NCI-H1105 (cell line): ENCODE measurements at places on chromosomes 3 and 15.

DNA sequence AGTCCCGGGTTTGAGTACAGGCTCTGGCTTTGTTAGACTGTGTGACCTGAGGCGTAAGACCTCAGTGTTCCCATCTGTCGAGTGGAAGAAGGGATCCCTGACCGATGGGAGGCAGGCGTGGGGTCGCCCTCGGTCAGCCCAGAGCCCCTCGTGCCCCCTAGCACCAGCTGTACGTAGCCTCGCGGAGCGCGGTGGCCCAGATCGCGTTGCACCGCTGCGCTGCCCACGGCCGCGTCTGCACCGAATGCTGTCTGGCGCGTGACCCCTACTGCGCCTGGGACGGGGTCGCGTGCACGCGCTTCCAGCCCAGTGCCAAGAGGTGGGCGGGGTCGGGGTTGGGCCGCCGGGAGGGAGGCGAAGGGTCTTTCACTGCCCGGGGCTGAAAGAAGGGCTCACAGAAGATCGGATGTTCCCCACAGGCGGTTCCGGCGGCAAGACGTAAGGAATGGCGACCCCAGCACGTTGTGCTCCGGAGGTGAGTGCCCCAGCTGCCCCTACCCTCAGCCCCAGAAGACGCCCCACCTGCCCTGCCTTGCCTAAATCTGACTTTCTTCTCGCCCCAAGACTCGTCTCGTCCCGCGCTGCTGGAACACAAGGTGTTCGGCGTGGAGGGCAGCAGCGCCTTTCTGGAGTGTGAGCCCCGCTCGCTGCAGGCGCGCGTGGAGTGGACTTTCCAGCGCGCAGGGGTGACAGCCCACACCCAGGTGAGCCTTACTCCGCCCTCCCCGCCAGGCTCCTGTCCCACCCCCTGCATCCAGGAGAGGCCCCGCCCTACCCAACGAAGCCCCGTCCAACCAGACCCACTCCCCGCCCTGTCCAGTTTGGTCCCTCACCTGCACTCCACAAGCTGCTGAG, 3.5 kb upstream of the LSMEM2 start:
- DNase-seq = no peak

GRCh38 chr3:98371186-98371585, 17.5 kb downstream of the OR5K4 start:
- no peak for DNase-seq

DNA sequence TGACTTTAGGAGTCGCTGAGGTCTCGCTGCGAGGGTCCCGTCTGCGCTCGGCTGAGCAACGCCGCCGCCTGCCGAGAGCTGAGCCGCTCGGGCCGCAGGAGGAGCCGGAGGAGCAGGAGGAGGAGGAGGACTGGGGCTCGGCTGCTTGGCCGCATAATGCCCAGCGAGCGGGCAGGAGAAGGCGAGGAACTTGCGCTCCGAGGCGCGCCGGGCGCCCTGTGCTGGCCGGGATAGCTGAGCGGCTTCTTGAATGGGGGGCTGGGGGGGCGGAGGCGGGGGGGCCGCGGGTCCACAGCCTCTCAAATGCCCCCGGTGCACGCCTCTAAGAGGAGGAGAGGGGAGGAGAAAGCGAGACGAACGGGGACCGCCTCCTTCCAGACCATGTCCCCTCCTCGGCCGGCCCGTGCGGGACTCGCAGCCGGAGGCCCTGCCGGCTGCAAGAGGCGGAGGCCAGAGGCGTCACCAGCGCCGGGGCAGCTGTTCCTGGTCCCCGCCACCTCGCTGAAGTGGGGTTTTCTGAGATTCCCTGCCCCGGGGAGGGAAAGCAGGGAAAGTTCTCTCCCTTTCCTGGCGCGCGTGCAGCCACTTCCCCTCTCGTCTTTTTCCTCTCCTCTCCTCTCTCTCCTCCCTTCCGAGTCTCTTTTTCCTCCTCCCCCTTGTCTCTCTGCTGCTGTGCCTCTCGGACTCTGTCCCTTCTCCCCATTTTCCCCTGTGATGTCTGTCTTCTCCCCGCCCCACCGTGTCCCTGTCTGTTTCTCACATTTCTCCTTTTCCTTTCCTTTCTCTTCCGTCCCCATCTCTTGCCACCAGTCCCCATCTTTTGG, at the start of gene ADAMTS9:
Gene ADAMTS9, minus strand, starts transcription at position 220 of the 824 bp plus-strand sequence. CDS start 343 bp downstream, outside the sequence.
- DNase-seq = no peak

GRCh38 chr3:153702106-153702505, 419.1 kb upstream of the ARHGEF26 start:
- DNase-seq = no peak

DNA sequence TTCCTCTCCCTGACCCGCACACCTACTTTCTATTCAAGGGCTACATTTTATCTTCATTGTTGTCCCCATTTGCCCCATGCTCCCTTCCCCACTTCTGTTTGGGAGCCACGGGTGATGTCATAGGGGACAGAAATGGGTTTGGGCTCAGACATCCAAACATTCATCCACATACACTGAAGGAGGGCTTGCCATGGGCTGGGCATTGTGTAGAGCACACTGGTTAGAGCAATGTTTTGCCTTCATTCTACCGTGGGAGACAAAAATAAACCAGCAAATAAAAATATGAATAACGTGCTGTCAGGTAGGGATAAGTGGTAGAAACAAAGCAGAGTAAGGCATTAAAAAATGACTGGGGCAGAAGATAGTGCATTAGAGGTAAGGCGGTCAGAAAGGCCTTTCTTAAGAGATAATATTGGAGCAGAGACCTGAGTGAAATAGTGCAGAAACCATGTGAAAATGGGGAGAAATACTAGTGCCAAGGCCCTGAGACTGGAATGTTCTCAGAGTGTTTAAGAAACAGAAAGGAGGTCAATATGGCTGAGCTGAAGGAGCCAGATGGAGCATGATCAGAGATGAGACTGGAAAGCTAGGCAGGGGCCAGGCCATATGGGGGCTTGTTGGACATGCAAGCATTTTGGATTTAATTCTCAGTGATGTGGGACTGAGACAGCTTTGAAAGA, 40.9 kb upstream of the CLSTN2 start:
- no peak for DNase-seq

DNA sequence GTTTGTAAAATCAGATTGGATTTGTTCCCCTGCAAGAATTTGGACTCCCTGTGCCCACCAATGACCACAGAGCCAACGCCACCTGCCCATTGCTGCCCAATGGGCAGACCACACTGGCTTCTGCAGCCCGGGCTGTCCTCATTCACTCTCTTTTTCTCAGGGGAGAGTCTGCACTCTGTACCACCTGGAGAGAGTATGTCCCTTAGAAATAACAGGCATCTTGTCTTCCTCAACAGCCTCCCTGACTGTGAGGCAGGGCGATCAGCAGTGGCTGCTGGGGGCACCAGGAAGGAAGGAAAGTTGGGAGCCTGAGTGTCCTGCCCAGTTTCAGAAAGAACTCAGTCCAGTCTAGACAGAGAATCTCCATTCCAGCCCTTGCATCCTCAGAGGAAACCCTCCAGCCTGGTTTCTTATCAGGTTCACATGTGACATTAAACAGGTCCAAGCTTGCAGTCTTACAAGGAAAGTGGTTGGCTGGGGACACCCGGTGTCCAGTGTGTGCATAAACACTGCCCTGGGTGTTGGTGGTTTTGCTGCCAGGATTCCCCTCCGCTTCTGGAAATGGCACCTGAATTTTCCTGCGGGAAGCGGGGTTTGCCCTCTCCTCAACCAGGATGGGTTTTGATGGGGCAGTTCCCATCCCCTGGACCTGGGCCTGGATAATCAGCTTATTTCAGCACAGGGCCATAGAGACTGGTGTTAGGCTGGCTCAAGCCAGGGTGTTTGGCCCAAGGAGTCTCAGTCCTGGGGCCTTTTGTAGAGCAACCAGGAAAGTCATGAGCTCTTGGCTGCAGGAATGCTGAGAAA, 37.2 kb downstream of the SSUH2 start:
- DNase-seq = no peak

GRCh38 chr3:87949879-87950208, 109.0 kb downstream of the CGGBP1 start:
- DNase-seq = no peak

DNA sequence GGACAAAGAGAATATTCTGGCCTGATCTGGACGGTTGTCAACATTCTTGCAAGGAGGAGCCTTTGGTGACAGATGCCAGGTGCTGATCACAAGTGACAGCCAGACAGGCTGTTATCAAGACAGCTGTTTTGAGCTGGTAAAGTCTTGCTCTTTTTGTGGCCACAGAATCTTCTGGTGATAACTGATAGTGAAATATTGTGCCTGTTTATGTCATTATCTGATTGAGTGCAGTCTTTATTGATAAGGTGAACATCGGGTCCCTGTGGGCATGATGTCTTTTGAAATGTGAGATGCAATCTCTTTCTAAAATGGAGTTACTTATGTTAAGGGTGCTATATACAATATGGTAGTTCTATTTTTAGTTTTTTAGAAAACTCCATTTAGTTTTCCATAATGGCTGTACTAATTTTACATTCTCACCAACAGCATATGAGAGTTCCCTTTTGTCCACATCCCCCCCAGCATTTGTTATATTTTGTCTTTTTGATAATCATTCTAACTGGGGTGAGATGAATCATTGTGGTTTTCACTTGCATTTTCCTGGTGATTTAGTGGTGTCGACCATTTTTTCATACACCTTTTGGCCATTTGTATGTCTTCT, 10.7 kb downstream of the CEP63 start:
- DNase-seq = no peak

DNA sequence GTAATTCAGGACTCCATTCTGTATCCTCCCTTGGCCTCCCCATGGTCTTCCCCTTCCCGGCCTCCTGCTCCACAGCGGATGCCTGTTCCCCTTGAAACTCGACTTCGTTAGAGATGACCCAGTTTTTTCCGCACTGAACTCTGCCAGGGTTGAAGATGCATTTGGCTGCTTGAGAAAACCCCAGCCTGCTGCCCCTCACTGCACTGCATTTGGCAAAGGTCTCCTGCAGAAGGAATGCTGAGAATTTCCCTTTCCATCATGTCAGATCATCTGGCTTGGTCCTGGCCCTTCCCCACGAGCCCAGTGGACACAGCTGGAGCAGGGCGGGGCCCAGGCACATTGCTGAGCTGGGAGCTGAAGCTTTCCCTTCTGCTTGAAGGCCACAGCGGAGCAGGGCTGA, 37.6 kb upstream of the RGMA start:
- no peak for DNase-seq

DNA sequence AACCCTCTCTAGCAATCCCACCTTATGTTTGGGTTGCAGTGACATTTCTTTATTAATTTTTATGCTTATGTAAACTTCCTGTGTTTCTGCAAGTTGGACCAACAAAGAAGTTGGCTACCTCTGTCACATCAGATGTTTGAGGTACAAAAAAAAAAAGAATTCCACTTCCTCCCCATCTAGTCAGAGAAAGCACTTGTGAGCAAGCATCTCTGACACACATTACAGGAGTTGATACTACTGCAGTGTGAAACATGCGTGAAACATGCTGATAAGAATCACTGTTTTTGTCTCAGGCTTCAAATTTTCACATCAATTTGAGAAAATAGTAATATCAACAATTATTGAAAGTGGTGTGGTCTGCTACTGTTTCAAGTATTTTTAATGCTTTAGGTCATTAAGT, 1.3 kb downstream of the SCAANT1 start:
- DNase-seq = no peak

GRCh38 chr3:124701687-124702086, 28.6 kb upstream of the UMPS start:
- DNase-seq = no peak

DNA sequence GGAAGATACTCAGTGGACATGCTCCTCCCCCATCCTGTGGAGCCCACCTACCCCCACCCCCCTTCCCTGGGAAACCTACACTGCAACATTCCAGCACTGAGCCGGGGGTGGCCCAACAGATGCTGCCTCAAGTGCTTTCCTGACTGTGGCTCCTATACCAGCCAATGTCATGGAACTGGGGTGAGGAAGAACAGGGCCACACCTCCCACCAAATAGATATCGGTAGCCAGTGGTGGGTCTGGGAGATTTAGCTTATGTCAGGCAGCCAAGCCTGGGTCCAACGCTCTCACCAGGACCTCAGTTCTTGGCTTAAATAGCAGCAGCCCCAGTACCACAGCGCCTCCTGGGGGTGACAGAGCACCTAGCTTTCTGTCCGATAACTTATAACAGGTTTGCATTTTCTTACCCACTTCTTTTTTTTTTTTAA, 30.3 kb downstream of the CDC25A start:
- DNase-seq = no peak

DNA sequence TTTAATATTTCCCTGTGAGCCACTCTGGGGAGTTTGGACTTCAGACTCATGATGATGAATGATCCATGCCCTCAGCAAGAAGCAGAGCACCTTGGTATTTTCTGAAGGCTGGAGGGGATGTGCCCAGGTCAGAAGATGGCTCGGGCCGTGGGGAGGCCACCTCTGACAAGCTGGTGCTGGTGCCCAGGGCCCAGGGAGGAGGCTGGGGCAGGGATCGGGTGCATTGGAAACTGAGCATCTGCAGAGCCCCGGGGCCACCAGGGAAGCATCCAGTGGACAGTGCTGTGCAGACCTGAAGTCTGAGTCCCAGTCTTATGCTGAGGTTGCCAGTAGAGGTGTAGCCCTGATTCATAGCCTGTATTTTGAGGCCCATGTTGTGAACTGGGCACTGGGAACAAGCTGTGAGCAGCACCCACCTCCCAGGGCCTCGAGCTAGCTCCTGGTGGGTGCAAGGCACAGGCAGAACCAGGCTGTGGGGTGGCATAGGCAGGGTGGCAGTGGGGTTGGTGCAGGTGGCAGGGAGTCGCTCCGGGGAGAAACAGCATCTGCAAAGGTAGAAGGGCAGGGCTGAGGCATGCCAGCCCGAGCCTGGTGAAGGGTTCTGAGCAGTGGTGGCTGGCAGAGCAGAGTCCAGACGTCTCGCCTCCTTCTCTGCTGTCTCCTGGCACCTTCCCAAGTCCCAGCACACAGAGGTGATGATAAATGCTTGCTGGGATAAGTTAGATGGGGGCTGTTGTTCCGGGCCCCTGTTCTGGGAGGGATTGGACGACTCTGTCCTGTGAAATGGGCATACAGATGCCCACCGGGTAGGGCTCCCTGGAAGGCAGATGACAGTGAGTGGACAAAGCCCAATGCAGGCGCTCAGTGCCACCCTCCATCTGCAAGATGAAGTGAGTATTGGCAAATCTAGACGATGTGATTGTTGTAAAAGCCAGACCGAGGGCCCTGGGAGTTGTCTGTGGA, 10.6 kb downstream of the DNAJB8 start:
- DNase-seq = no peak

DNA sequence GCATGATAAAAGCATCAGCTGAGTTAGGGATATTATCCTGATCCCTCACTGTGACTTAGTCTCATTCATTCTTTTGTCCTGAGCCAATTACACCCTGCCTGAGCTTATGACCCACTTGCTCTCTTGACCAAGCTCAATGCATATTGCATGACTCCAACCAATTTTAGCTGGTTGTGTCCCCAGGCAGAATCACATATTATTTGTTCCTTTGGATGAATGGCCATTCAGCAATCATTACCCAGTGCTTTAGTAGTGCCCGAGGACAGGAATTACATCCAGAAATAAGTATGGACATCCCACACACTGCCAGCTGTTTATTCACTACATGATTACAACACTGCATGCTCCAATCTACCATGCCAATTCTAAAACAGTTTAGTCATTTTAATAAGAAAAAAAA, 322.5 kb downstream of the ZBBX start:
- no peak for DNase-seq

GRCh38 chr15:92130244-92130643, 263.4 kb upstream of the ST8SIA2 start:
- no peak for DNase-seq

GRCh38 chr3:195078891-195079440, 192.0 kb downstream of the XXYLT1 start:
- no peak for DNase-seq

GRCh38 chr3:168071591-168072322, 24.0 kb downstream of the GOLIM4 start:
- no peak for DNase-seq

GRCh38 chr3:115156046-115156654, 9.1 kb upstream of the ZBTB20 start:
- DNase-seq = no peak

GRCh38 chr15:61459785-61460707, 230.9 kb upstream of the RORA start:
- no peak for DNase-seq
